ENCODE measurements at places on chromosomes 6 and 20.

DNA sequence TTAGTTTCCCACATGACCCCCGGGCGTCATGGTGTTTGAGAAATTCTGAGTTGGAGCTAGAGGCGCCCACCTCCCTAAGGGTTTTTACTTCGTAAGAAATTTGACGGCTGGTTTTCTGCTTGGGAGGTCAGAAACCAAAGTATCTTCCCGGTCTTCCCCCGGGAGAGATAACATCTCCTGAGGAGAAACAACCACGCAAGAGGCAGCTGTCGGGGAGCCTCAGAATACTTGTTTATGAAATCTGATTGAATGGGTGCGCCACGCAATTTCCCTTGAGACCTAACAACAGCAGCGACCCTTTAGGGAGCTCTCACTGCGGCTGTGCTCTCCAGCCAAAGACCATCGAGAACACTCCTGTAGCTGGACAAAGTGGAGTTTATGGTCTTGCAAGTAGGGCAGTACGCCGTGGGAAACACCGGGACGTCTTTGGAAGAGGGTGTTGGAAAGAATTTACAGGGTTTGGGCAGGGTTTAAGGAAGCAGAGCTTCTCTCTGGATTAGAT lies 608 bp upstream of the EIF2S2 start:
- peak; percentile 54 for DNase-seq

DNA sequence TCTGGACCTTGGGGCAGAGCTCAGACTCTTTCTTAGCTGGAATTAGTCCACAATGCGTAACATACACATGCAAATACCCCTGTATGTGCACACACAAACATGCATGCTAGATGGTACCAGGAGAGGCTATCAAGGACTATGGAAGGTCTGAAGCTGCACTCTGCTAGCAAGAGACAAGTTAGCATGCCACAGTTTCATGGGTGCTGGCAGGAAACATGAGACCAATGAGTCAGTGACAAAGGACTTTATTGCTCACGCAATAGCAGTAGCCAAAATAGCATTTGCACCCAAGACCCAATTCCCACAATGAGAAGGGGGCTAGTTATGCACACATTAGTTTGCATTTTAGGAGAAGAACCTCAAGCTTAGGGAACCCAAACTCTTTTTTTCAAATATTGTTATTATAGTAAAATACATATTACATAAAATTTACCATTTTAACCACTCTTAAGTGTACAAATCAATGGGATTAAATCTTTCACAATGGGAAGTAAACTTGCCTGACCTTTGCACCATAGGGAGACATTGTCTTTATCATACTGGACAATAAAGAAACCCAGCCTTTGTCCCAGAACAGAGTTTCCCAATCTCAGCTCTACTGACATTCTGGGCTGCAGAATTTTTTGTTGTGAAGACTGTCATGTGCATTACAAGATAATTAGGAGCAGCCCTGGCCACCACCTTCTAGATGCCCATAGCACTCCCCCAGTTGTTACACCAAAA lies 69.1 kb downstream of the NRSN1 start:
- no peak for DNase-seq

DNA sequence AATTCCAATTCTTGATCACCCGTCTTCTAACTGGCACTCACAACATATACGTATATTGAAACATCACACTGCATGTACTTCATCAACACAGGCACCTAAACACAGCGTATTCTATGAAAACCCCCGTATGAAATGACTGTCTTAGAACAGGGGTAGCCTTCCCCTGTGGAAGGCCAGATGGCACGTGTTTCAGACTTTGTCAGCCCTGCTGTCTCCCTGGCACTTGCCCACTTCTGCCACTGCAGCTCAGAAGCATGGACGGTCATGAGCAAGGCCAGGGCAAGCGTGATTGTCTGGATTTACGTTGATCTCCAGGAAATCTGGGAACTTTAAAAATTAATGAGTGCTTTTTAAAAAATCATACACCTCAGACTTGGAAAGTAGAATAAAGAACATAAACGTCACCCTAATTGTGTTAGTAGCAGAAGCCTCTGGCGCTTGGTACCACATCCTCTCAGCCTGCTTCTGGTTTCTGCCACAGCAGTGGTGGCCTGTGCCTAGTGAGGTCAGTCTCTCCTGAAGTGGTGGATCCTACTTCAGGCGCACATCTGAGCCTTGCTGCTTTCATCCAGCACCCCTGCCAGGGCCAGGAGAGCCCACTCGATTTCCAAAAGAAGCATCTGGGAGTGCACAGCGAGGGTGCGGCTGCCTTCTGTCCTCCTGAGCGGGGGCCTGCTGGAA lies 18.3 kb downstream of the PDE10A start:
- no peak for DNase-seq

- no peak for DNase-seq
These were observed 139.1 kb upstream of the POU3F2 start for GRCh38 chr6:98695091-98695801.

GRCh38 chr20:23453549-23454543 lies 1.2 kb upstream of the CST11 start:
- DNase-seq: no peak

DNA sequence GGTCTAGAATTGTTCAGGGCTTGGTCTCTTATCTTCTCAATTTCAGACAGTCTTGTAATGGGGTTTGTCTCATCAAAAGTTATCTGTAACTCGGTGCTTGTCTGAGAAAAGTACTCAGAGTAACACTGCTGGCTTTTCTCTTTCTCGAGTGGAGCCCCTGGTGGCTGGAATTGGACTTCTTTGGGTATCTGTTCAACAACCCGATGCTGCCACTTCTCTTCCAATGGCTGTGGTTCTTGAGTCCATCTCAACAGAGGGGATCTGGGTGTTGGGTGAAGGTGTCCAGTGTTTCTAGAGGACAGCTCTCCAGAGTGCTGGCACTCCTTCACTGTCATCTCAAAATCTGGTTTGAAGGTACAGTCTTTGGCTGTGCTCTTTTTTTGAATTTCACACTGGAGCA lies 24.6 kb downstream of the DST start:
- DNase-seq: no peak

- peak; percentile 17 for DNase-seq
These were observed 542 bp upstream of the AFG1L start for GRCh38 chr6:108294297-108294726.

- no peak for DNase-seq
These were observed 17.9 kb downstream of the CASS4 start for GRCh38 chr20:56429941-56430340.

GRCh38 chr20:63179687-63180568 lies 36.0 kb downstream of the YTHDF1 start:
- DNase-seq: no peak

GRCh38 chr6:741410-742339 lies 48.7 kb upstream of the EXOC2 start:
- DNase-seq: no peak

GRCh38 chr6:118872726-118873125 lies 21.2 kb upstream of the ASF1A start:
- DNase-seq: no peak

- no peak for DNase-seq
These were observed 98.0 kb downstream of the TOX2 start for GRCh38 chr20:44012466-44013226.

DNA sequence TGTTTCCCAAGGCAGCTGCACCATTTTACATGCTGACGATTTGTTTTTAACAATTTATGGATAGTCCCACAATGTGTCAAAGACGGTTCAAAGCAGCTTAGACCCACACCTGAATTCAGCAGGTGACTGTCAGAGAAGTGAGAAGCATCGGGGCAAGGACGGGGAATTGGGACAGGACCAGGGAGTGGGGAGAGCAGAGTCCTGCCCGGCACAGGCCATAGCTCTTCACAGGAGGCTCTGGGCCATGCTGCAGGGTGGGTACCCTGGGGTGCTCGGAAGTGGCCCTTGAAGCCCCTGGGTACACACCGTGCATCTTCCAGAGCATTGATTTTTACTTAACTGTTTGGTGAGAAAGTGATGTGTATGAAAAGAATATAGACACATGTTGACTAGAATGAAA lies 33.2 kb upstream of the PHACTR3 start:
- no peak for DNase-seq

- no peak for DNase-seq
These were observed 160.8 kb upstream of the RSPO3 start for GRCh38 chr6:126957721-126958120.

- peak; percentile 82 for DNase-seq
These were observed 97.7 kb downstream of the SYCP2 start for GRCh38 chr20:59835448-59836395.

- no peak for DNase-seq
These were observed 422.0 kb upstream of the HS3ST5 start for GRCh38 chr6:114764866-114765265.

DNA sequence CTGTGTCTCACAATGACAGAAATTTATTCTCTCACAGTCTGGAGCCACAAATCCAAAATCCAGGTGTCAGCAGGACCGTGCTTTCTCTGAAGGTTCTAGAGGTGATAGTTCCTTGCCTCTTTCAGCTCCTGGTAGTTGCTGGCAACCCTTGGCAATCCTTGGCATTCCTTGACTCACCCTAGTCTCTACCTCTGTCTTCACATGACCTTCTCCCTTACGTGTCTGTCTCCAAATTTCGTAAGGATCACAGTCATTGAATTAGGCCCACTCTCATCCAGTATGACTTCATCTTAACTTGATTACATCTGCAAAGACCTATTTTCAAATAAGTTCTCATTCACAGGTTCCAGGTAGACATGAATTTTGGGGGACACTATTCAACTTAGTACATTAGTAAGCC lies 143.1 kb downstream of the CEP57L1 start:
- DNase-seq: no peak

DNA sequence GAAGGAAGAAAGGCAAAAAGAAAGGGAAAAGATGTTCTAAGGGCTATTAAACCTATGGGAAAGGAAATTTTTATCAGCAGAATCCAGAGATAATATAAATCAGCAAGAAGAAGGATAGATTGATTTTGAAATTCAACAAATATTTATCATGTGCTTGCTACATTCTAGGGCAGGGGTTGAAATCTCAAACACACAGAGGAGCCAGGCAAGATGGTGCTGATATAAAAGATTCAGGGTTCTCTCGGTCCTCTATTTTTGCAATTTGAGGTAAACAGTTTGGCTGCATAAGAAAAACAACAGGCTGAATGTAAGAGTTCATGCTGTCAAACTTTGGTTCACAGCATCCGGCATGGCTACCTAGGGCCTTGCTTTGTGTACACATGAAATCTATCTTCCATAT lies 109.6 kb upstream of the BMP2 start:
- DNase-seq: no peak

GRCh38 chr20:48098866-48099265 lies 313.6 kb upstream of the SULF2 start:
- no peak for DNase-seq

- no peak for DNase-seq
These were observed 214.6 kb upstream of the CDH4 start for GRCh38 chr20:61037498-61037897.

GRCh38 chr6:2378891-2379652 lies 133.7 kb upstream of the GMDS start:
- DNase-seq: no peak

GRCh38 chr20:46592580-46593362 lies 42.3 kb upstream of the OCSTAMP start:
- no peak for DNase-seq

GRCh38 chr6:168313431-168314011 lies 6.1 kb downstream of the DACT2 start:
- DNase-seq: no peak

- DNase-seq: no peak
These were observed 219.8 kb downstream of the ZDHHC14 start for GRCh38 chr6:157600807-157601206.

DNA sequence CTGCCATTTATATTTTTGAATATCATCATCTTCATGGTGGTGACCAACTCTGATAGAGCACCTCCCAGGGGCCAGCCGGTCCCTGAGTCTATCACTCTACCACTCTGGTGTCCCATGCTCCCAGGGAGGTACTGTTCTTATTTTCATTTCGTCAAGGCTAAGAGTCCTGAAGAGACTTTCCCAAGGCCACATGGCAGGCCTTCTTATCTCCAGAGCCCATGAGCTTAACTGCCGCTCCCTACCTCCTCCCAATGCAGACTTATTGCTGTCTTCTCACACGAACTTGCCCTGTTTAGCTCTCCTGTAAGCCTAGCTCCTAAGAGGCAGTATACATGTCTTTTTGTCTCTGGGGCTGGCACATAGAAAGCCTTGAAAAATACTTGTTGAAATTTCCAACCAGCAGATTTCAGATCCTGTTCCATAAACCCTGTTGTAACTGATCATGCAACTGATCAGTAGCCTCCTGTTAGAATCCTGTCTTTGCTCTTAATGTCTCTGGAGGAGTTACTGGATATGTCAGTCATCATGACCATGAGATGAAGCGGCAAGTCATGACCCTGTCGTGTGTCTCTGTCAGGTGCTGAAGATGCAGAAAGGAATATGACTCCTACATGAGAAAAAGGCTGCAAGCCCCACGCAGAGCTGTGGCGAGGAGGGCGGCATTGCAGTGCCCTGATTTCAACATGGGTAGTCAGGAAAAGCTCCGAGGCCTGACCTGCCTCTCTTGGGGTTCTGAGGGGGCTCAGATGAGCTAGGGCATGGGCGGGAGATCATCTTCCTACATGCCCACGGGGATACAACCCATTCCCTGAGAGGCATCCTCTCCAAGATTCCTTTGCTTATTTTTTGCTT lies 60.0 kb downstream of the TTI1 start:
- no peak for DNase-seq

GRCh38 chr6:40411881-40412280 lies 175.3 kb downstream of the LRFN2 start:
- no peak for DNase-seq

DNA sequence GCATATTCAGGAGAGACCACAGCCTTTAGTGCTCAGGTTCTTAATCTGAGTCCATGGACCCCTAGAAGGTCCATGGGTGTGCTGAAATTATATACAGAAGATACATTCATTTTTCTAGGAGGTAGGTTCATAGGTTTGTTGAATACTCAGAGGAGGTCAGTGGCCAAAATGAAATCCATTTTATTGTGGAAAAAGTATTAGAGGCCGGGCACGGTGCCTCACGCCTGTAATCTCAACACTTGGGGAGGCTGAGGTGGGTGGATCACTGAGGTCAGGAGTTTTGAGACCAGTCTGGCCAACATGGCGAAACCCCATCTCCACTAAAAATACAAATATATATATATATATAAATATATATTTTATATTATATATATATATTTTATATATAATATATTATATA lies 9.0 kb upstream of the UST start:
- no peak for DNase-seq

GRCh38 chr20:13147971-13148370 lies 73.1 kb upstream of the ISM1 start:
- no peak for DNase-seq

DNA sequence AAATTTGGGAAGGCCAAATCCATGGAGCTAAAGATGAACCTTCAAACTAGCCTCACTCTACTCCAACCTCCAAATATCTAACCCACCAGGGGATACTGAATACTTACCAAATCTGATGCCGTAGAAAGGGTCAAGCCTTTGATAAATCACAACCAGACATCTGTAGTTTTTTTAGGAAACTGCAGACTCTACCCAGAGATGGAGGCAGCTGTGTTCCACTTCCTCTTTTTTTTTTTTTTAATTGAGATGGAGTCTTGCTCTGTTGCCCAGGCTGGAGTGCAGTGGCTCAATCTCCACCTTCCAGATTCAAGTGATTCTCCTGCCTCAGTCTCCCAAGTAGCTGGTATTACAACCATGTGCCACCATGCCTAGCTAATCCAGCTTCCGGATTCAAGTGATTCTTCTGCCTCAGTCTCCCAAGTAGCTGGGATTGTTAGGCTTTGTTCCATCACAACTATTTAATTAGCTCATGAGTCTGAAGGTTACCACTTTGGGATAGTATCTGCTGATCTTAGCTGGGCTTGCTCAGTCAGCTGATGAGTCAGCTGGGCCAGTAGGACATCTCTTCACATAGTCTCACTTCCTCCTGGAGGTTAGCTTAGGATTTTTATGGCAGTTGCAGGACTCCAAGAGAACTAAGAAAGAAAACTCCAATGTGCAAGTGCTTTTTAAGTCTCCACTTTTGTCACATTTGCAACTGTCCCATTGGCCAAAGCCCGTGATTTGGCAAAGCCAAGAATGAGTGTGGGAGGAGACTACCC lies 13.3 kb downstream of the FRK start:
- DNase-seq: no peak

Data from femur (tissue), 1 donor.